ENCODE measurements at places on chromosomes 1 and 21.

- DNase-seq: no peak
Measured at GRCh38 chr1:52733368-52733767, 7.1 kb downstream of the ZYG11B start.

GRCh38 chr1:54359393-54360162, 46.6 kb downstream of the SSBP3 start:
- no peak for DNase-seq

DNA sequence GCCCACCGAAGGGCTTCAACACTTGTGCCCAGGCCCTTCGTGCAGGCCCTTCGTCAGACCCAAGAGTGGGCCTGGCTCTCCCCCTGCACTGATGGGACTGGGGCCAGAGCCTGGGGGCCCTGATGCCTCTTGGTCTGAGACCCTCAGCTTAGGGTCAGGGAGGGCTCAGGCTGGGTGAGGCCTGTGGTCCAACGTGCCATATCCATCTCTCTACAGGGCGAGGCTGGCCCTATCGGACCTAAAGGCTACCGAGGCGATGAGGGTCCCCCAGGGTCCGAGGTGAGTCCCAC, 15.6 kb downstream of the COL6A1 start:
- no peak for DNase-seq

DNA sequence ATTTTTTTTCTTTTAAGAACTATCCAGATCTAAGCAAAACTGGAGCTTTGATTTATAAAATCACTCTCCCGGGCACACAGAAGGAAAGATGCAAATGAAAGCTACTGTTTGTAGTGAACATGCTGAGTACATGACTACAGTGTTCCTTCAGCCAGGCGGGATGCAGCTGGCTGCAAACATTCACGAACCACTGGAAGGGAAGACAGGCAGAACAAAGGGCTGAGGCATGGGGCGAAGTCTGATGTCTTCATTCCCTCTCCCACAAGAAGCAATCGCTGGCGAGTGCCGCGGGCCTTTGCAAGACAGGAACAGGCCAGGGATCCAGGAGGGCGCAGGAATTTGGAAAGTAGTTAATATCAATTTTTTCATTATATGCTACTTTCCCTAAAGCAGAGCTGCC, 257.9 kb upstream of the AJAP1 start:
- DNase-seq: no peak

- no peak for DNase-seq
Measured at GRCh38 chr1:36988321-36988720, 46.0 kb downstream of the GRIK3 start.

DNA sequence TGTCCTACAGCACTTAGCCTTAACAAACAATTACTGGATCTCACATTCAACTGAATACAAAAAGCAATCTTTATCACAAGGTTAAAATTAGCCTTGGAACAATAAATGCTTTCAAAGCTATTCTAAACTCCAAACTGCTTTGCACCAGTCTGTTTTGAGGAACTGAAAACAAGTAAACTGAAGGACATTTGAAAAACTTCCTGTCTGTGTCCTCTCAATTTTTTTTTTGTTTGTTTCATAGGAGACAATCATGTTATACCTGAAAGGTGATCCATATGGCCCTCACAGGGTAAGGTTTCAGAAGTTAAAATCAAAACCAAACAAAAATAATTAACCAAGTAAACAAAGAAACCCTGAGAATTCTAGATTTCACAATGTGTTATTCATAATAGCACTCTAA, 459.1 kb downstream of the DPYD start:
- no peak for DNase-seq
